ENCODE measurements at places on chromosomes 1 and 21.

GRCh38 chr21:29691616-29692491, 247.9 kb downstream of the GRIK1 start:
- no peak for DNase-seq

DNA sequence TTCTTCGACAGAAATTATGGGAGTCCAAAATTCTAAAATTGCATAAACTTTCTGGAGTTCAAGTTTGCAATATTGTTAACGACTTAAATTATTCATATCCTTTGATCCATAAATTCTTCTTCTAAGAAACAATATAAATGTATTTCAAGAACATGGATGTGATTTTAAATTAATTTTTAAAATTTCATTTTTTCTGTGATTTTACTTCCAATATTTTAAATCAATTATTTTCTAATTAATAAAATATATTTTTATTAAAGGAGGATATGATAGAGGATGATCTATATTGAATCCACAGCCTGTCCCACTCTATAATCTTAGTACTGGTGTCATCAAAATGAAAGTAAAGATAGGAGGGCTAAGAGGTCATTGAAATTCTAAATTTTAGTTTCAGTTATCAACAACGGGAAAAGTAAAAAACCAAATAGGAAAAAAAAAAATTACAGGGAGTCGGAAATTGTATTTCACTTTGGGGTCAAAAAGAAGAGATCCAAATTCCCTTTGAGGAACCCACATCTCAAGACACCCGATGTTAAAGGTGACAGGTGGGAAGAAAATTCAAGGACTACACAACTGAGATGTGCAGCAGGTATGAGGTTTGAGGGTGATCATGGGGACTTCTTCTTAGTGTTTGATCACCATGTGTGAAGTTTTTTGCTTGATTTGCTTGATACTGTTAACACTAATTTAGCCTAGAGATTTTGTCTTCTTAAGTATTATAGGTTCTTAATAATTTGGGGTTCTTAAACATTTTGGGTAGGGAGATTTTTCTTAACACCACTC, 154.8 kb upstream of the RGS18 start:
- DNase-seq, result no peak

- no peak for DNase-seq
Observed at GRCh38 chr1:26469558-26469957, 2.7 kb upstream of the HMGN2 start.

DNA sequence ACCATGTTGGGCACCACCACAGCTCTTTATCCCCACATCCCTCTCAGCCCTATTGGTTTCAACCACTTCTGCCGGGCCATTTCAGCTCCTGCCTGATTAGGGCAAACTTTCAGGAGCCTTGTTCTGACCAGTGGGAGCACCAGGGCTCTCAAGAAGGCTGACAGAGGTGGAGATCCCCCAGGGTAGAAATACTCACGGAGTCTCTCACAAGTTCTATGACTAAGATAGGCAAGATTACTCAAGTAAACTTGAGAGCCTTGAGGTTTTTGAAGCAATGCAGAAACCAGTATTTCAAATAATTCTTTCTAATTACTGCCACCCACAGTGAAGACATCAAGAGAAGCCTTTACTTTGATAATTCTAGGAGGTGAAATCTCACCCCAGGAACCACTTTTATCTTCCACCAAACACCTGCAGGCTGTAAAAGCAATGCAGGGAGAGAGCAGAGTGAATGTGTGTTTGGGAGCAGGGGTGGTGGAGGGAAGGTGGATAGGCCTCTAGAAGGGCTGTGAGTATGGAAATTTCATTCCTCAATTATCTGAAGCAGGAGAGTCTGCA, 6.6 kb upstream of the PTCH2 start:
- DNase-seq, result no peak

GRCh38 chr1:96416701-96417444, 304.7 kb upstream of the PTBP2 start:
- no peak for DNase-seq

DNA sequence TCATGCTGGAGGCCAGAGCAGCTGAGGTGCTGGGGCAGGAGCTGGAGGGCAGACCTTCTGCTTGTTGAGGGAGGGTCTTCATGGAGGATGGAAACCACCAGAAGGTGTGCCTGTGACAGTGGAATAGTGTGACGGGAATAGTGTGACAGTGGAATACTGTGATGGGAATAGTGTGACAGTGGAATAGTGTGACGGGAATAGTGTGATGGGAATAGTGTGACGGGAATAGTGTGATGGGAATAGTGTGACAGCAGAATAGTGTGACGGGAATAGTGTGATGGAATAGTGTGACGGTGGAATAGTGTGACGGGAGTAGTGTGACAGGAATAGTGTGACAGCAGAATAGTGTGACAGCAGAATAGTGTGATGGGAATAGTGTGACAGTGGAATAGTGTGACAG, 325.1 kb downstream of the HHAT start:
- no peak for DNase-seq

- no peak for DNase-seq
Observed at GRCh38 chr1:49358036-49358435, 581.3 kb upstream of the BEND5 start.

All from amniotic stem cell (primary cell).